Kasumi-1 (cell line): ENCODE measurements at places on chromosomes 13 and 19.

DNA sequence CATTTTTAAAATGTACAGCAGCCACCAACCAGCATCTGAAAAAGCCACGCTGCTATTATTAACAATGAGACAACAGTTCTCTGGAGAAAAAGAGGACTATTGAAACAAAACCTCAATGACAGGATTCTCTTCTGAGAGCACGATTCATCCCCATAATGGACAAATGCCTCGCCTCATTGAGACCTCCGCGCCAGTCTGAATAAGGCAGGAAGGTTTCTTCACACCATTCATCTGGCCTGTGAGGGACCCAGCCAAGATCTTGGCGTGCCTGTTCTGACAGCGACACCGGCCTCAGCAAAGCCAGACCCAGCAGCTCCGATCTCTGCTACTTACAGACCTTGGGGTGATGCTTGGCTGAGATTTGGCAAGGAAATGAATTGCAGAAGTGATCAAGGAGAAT lies 14.8 kb downstream of the SMIM7 start:
- DNase-seq, result no peak

DNA sequence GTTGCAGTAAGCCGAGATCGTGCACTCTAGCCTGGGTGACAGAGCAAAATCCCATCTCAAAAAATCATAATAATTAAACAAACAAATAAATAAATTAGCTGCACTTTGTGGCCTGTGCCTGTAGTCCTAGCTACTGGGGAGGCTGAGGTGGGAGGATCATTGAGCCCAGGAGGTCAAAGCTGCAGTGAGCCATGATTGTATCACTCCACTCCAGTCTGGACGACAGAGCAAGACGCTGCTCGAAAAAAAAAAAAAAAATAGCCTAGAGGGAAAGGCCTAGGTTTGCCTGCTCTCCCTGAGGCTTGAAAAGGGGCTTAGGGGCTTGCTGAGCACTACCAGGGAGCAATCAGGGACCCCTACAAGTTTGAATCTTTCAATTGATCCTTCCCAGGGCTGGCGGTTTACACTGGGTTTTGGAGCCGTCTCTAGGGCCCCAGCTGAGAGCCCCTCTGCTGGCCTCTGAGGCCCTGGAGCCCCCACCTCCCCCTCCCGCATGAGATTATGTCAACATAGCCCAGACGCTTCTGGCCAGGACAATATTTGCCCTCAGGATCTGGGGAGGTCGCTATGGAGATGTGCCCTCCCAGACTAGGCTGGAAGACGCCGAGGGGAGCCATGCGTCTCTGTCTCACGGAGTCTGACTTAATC lies 10.4 kb upstream of the GIPR start:
- no peak for DNase-seq

- no peak for DNase-seq
Measured at GRCh38 chr13:41658057-41658661, 200.8 kb downstream of the RGCC start.

GRCh38 chr13:87311165-87311564 lies 360.0 kb upstream of the SLITRK5 start:
- DNase-seq, result no peak

DNA sequence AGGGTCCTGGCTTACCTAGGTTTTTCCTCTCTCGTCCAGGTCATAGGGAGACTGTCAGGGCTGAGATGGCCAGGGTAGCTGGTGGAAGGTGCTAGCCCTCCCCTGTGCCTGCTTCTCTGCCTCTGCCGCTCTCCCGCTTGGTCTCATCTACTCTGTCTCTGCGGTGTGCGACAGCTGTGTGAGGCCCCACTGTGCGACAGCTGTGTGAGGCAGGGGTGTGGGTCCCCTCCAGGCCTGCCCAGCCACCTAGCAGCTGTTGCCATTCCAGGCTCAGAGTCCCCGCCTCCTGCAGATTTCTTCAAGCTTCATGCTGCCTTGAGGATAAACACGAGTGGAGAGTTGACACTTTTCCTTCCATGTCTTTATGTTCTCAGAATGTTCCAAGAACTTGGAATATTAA lies 53.0 kb downstream of the ARHGEF7 start:
- DNase-seq, result no peak

DNA sequence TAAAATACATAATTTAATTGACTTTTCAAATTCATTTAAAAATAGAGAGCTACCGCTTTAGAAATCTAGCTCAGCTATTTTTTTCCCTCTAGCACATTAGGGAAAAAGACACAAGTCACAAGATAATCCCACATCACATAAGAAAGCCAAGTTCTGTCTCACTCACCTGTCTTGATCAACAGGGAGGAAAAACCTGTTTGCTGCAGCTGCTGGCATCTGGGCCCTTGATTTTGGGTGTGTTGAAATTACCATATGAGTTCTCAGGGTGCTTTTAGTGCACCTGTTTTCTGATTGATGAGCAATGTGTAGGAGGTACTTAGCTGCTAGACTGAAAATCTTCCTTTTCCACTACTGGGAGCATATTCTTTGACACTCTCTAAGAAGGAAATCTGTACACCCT lies 53.8 kb downstream of the ZDHHC20 start:
- no peak for DNase-seq

- DNase-seq, result no peak
Measured at GRCh38 chr13:112362021-112362420, 14.1 kb upstream of the SPACA7 start.

- no peak for DNase-seq
Measured at GRCh38 chr19:2127758-2128157, 23.6 kb downstream of the AP3D1 start.

DNA sequence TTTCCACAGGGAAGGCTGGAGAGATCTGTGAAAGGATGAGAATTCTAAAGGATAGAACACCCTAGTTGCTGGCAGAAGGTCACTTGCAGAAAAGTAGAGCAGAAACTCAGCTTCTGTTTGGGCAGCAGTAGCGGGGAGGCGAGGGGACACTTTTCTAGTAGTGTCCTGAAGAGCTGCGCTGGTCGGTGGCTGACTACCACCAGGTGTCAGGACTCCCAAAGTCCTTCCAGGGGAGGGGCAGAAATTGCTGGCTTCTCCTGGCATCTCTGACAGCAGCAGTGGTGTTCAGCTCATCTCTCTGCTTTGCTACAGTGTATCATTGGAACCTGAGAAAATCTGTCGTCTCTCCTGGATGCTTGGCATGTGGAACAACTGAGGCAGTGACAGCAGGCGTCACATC lies 120.9 kb downstream of the ZDHHC20 start:
- no peak for DNase-seq

GRCh38 chr13:111929036-111929616 lies 137.8 kb upstream of the SOX1 start:
- no peak for DNase-seq
